ENCODE measurements at places on chromosomes 2 and 18.

DNA sequence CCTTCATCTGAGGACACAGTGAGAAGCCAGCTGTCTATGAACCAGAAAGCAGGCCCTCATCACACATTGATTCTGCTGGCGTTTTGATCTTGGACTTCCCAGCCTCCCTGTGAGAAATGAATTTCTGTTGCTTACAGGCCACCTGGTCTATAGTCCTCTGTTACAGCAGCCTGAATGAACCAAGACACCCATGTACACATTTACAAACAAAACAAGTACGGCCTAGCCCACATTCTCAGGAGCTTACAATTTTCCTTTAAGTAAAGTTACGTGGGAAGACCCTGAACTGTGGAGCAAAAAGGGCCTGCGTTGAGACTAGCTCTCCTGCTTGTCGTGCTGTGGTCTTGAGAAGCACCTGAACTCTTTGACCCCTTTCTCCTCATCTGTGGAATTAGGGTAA lies 12.0 kb upstream of the SLC20A1 start:
- no peak for DNase-seq

DNA sequence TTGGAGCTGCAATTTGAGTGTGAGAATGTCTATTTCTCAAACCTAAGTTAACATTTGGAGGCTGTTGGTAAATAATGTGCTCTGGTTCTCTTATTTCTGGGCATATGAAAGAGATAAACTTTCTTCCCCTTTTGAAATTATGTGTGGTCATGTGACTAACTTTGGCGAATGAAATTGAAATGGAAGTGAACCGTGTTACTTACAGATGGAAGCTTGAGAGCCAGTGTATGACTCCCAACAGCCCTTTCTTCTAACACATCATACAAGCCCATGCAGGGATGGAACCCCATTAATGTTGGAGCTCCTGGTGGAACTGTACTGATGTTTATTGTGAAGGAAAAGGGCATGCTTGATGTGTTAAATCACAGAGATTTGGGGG lies 725.8 kb downstream of the TSN start:
- DNase-seq: no peak

GRCh38 chr2:191018643-191019119 lies 4.7 kb upstream of the STAT1 start:
- DNase-seq: no peak

DNA sequence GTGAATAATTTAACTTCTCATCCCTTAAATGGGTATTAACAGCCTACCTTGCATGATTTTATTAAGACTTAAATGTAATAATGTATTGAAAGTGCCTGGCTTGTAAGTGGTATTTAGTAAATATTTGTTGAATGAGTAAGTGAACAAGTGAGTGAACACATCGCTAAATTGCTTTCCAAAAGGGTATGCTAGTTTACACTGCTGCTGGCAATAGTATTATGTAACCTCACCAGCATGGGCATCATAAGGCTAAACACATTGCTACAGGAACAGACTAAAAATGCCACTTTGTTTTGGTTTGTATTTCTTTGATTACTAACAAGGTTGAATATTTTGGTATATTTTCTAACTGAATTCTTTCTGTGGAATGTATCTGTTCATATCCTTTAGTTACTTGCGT lies 9.8 kb downstream of the WDR43 start:
- DNase-seq: no peak

DNA sequence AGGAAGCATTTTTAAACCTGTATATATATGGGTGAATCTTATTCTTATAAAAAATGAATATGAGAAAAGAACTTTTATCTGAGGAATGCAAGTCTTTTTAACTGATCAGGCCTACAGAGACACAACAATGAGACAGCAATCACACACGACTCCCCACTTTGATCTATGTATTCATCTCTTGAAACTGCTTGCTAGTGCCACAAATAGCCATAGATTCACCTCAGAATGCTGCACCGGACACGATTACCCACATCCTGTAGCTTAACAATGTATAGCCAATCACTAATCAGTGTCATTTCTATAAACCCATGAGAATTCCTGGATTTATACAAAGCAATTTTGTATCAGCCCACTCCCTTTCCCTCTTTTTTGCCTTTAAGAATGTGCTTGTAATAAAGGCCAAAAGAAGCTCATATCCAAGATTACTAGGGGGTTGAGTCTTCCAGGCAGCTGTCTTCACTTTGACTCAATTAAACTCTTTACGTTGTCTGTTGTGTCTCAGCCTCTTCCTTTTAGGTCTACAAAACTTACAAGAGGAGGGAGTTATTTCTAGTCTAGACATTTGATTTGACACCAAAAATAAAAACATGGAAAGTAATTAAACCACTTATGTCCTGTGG lies 94.9 kb downstream of the MBD2 start:
- DNase-seq: no peak

DNA sequence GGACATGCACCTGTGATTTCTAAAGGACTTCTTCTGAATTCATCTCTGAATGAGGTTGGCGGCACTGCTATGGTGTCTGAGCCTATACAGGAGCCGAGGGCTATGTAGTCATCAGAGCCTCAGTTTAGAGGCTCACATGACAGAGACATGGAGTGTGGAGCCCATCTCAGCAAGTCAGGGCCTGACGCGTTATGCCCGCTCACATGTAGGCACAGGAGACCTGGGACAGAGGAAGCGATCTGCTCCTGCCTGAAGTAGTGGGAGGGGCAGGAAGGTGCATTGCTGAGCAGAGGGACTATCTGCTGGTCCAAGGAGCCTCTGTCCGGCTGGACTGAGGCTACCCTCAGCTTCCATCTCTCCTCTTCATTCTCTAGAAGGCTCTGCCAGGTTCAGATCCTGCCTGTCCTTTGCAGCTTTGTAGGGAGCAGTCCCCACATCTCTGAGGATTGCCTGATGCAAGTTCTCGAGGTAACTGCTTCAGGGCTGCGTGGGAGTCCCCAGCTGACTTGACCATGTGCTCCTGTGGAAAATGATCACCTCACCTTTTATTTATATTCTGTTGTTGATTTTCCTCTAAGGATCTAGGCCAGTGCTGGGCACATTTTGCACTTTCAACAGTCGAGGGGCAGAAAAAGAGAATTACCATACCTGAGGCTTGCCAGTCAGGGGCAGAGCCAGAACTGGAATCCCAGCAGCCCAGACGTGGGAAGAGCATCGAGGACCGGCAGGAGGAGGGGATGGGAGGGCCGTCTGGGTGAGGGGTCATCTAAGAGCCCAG lies 16.6 kb downstream of the KLHL29 start:
- DNase-seq: no peak

- no peak for DNase-seq
Measured at GRCh38 chr18:76098674-76099411, 396.2 kb downstream of the ZNF516 start.

DNA sequence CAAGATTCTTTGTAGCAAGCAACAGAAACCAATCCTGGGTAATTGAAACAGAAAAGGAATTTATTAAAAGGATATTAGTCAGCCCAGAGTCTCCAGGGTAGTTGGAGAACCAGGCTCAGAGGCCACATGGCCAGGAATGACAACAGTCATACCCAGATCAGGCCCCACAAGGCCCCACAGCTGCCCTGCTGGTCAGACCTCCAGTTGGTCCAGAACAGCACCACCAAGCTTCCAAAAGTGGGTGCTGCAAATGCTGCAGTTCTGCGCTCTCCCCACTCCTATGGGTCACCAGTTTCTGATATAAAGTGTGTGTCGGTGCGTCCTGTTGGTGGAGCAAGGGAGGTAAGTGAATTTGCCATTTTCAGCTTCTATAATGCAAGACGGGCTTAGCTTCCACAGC lies 29.9 kb downstream of the KLHL29 start:
- no peak for DNase-seq

DNA sequence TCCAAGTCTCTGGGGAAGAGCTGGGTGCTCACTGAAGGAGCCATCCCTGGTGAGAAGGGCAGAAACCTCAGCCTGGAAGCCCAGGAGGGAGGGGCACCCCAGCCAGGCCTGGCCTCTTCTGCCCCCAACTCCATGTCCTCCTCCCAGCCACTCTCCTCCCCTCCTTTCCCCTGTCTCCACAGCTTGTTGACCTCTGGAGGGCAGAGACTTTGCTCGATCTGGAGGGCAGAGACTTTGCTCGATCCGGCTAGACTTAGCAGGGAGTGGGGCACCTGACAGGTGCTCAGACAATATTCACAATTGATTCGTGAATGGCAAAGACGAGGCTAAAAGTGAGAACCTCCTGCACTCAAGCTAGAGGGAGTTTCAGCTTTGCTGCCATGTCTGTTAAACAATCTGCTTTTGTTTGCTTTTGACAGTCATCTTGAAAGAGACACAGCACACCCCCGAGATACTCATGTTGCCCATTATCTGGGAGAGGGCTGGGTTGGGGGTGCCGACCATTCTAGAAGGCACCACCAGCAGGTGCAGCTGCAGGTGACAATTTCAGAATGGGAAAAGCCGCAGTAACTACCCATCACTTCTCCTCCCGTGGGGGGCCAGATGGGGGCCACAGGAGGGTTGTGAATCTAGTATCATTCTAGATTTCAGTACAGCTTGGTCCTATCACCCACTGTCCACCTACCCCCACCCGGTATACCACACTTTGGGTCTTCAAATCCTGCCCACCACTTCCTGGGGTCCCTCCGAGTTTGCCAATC lies 54.8 kb downstream of the DNMT3A start:
- no peak for DNase-seq

GRCh38 chr2:165864296-165864695 lies 70.2 kb upstream of the GALNT3 start:
- DNase-seq: no peak

GRCh38 chr2:44075541-44075940 lies 79.8 kb upstream of the LRPPRC start:
- no peak for DNase-seq

DNA sequence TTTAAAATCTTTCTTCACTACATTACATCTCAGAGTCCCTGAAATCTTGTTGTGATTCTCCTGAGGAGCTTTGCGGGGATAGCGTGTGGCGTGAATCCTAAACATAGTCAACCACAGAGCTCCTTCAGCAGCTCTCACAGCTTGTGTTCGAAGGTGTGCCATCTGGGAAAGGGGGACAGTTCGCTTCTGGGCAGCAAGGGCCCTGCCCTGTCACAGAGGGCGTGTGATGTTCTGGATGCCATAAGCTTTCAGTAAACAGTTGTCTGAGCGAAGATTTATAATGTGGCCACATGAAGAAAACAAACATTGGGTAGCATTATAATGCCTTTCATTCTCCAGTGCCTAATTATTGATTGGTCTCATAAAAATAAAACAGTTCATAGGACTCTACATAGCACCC lies 172.5 kb downstream of the MYO1B start:
- DNase-seq: no peak

DNA sequence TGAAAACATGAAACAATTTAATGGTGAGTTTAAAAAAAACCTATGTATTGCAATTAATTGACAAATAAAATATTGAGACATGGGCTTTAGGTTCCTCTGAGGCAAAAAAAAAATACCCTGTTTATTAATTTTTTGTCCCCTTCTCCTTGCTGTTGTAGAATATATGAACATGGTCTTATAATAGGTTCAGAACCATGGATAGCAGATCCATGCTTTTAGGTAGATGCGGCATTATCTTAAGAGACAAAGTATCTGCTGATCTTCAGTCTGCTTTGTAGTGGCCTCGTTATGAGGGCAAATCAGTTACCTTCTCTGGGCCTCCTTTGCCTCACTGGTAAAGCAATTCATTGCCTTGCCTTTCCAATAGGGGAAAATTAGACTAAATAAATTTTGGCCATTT lies 850.7 kb downstream of the NRXN1 start:
- no peak for DNase-seq

DNA sequence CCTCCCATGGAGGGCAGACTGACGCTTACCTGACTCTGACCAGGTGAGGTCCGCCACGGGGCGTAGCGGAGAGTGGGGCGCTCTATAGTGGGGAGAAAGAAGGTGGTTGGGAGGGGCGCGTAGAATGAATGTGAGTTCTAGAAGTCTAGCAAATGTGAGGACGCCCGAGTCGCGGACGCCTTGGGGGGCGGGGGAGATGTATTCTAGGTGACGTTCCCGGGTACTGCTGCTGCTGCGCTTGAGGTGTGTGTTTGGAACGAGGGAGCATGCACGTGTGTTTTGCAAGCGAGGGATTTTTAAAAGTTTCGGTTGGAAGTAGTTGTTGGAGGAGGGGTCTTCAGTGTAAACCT lies 758 bp downstream of the RIF1 start:
- no peak for DNase-seq

DNA sequence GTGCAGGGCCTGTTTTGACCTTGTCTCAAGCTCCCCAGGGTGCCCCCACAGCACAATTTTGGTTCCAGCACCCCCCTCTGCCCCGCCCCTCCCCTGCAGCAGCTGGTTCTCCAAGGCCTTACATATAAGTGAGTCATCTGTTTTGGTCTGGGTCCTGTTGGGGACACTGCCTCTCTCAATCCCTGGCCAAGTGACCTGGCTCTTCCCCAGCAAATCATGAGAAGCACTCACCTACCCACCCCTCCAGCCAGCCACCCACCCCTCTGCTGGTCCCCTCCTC lies 90.5 kb downstream of the INHBB start:
- no peak for DNase-seq

GRCh38 chr18:79597176-79597830 lies 82.3 kb upstream of the CTDP1 start:
- DNase-seq: no peak

DNA sequence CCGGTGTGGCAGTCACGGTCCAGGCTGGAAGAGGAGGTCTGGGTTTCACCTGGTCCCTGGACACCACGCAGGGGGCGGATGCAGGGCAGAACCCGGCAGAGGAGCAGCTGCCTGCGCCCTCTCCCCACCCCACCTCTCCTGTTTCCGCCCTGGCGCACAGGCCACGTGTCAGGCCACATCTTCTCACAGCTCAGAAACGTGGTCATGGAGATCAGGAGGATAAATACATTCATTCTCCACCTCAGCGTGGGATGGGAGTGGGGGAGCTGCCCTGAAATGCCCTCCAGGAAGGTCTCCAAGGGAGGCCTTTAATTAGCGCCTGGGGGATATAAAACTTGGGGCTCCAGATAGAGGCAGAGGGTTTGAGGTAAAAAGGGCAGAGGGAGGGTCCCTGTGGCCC lies 142.0 kb downstream of the KCTD1 start:
- no peak for DNase-seq

- DNase-seq: peak; percentile 25
Measured at GRCh38 chr18:56748698-56749268, 97.6 kb downstream of the WDR7 start.

- no peak for DNase-seq
Measured at GRCh38 chr2:159154366-159154765, 132.1 kb downstream of the WDSUB1 start.

DNA sequence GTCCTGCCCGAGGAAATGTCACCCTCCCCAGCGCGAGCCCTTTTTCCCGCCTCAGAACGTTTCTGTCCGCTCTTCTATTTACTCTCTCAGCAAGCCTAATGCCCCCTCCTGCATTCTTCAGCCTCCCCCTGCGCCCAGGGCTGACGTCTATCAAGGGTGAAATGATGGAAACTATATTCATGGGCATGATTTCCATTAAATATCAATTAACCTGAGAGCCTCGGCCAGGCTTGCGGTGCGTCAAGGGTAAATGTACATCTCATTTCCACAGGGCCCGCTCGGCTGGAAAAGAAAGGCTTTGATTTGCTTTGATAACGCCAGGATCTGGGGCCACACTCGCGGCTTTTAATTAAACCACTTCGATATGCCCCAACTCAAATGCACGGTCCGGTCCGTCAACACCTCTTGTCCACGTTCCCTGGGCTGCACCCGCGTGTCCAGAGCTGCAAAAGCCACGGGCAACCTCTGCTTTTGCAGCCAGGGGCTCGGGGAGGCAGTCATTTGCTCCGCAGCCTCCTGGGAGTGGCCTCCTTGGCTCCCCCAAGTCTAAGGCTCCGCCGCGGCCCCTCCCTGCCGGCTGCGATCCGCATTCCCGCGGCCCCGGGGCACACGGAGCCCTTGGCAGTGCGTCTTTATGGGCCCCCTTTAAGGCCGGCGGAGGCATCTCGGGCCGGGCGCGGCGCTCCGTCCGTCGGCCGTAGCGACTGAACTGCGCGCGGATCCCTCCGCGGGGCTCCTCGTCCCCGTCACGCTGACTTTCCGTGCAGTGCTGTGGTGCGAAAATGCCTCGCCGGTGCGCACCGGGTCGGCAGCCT lies at the start of gene HOXD8:
TSS of gene HOXD8 (plus strand) at position 724 of the 815 bp plus-strand sequence. CDS start 662 bp downstream, outside the sequence.
- DNase-seq: no peak

All from amniotic stem cell (primary cell).